Stimulated activated CD8-positive, alpha-beta memory T cell treated with anti-CD3 and anti-CD28 coated beads, Interleukin-15, amount 100 ng/mL, for 48 hours (primary cell): ENCODE measurements at places on chromosomes 7 and 10.

DNA sequence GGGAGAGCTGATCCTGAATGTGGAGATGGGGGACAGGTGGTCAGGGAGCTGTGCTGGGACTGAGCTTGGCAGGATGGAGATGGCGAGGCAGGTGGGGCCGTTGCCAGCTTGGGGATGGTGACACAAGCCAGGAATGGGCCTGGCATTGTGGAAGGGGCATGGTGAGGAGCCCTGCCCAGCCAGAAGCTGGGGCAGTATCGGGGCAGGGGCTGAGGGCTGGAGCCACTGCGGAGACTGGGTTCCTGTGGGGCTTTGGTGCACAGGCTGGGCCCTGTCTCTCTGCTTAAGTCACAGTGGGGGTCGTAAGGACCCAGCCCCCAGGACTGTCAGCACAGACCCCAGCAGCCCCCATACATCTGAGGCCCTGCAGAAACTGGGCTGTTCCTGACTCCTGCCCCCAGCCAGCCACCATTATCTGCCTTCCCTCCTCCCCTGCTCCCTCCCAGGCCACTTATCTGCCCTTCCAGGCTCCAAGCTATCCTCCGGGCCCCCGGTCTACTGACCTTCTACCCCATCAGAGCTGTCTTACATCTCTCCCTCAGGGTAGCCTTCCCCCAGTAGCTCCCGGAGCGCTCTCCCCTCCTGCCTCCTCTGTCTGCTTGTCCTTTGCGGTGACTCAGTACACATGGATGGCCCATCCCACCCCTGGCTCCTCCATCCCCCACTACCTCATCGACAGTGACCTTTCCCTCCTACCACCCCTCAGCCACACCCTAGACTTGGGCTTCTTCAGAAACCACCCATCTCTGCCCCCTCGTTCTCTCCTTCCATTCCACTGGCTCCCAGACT lies 44.2 kb downstream of the PPIF start:
- no peak for DNase-seq

DNA sequence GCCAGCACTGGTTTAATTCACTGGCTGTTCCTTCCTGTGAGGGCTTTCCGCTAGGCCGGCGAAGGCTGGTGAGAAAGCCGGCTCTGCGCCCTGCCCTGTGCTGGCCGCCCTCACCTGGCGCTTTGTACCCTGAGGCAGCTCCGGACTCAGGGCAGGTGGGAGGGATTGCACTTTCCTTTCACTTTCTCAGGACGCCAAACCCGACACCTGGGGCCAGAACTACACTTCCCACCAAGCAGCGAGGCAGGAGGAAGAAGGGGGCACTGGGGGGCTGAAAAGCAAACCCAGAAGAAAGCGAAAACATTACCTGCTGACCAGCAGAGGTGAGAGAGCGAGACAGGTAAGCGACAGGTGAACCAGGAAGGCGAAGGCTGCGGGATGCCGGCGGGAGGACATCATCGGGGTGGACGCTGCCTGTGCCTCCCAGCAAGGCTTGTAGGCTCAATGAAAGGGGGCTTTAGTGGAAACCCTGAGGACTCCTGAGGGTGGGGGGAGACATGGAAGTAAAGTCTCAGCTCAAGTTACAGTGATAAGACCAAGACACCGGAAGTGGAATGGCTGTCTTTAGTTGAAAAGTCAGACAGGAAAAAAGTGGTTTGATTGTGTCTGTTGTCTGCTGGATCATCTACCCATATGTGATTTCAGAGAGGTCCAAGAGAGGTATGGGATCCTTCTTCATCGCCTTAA lies at the start of gene RAB19:
Gene RAB19 (plus strand): TSS at position 181 of the 687 bp plus-strand sequence. CDS start 3,589 bp downstream, outside the sequence.
- DNase-seq, result no peak

- DNase-seq, result no peak
Observed at GRCh38 chr7:121730869-121731268, 142.1 kb upstream of the PTPRZ1 start.

- DNase-seq, result no peak
Observed at GRCh38 chr10:70573599-70574506, 28.7 kb downstream of the PRF1 start.

- DNase-seq, result no peak
Observed at GRCh38 chr7:137120690-137121089, 222.8 kb downstream of the PTN start.
